Hepatocyte (in vitro differentiated cells): ENCODE measurements at places on chromosomes 7 and 10.

- no peaks in the 10 kb centered on the region for H3K36me3 ChIP-seq
- no peak overlapping the region for H3K4me3 ChIP-seq
- peaks cover 21% of the 10 kb centered on the region for H3K4me1 ChIP-seq
- H3K27me3 ChIP-seq, result no peaks in the 10 kb centered on the region
Observed at GRCh38 chr10:127877699-127878098, 15.0 kb downstream of the CLRN3 start.

GRCh38 chr7:44277851-44278250, 47.5 kb downstream of the CAMK2B start:
- no peaks in the 10 kb centered on the region for H3K27me3 ChIP-seq
- no peak overlapping the region for H3K27ac ChIP-seq
- H3K4me1 ChIP-seq, result peaks cover 3% of the 10 kb centered on the region

- DNase-seq, result no peak
- no peaks in the 10 kb centered on the region for H3K36me3 ChIP-seq
- peaks cover 25% of the 10 kb centered on the region for H3K27me3 ChIP-seq
- H3K27ac ChIP-seq, result no peak overlapping the region
- H3K4me3 ChIP-seq, result peak overlapping the region; percentile 75
Observed at GRCh38 chr7:82441669-82442478, 1.7 kb downstream of the CACNA2D1 start.

DNA sequence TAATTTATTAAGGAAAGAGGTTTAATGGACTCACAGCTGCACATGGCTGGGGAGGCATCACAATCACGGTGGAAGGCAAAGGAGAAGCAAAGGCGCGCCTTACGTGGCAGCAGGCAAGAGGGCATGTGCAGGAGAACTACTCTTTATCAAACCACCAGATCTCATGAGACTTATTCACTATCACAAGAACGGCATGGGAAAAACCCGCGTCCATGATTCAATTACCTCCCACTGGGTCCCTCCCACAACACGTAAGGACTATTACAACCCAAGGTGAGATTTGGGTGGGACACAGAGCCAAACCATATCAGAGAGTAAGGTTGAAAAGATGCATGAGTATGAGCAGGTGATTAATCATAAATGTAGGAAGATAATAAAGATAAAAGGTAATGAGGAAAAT, 3.2 kb upstream of the JCAD start:
- no peak for DNase-seq
- H3K36me3 ChIP-seq, result no peaks in the 10 kb centered on the region
- H3K4me1 ChIP-seq, result peaks cover 9% of the 10 kb centered on the region
- no peaks in the 10 kb centered on the region for H3K27me3 ChIP-seq

GRCh38 chr10:70573599-70574506, 28.7 kb downstream of the PRF1 start:
- no peaks in the 10 kb centered on the region for H3K27me3 ChIP-seq
- no peaks in the 10 kb centered on the region for H3K36me3 ChIP-seq
- no peak for DNase-seq
- H3K27ac ChIP-seq, result no peak overlapping the region

DNA sequence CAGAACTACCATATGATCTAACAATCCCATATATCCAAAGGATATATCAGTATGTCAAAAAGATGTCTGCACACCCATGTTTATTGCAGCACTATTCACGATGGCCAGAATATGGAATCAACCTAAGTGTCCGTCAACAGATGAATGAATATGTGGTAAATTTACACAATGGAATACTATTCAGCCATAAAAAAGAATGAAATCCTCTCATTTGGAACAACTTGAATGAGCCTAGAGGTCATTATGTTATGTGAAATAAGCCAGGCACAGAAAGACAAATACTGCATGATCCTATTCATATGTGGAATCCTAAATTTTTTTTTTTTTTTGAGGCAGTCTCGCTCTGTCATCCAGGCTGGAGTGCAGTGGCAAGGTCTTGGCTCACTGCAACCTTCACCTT, 6.3 kb upstream of the CFAP70 start:
- H3K27me3 ChIP-seq, result no peaks in the 10 kb centered on the region
- DNase-seq, result no peak
- no peaks in the 10 kb centered on the region for H3K36me3 ChIP-seq
- H3K4me1 ChIP-seq, result no peaks in the 10 kb centered on the region
- no peak overlapping the region for H3K4me3 ChIP-seq

GRCh38 chr7:4132221-4132620, 549.9 kb upstream of the FOXK1 start:
- no peaks in the 10 kb centered on the region for H3K27me3 ChIP-seq
- H3K4me1 ChIP-seq, result peaks cover 20% of the 10 kb centered on the region
- H3K36me3 ChIP-seq, result no peaks in the 10 kb centered on the region
- no peak for DNase-seq

- no peak overlapping the region for H3K4me3 ChIP-seq
- H3K36me3 ChIP-seq, result no peaks in the 10 kb centered on the region
- H3K4me1 ChIP-seq, result no peaks in the 10 kb centered on the region
- H3K27ac ChIP-seq, result no peak overlapping the region
Observed at GRCh38 chr7:151623766-151624165, 104.1 kb upstream of the RHEB start.

GRCh38 chr10:61452655-61453641, at the start of gene TMEM26:
Gene TMEM26 (minus strand): TSS chr10:61453381. CDS start chr10:61453081, 300 bp downstream.
- no peak within 1 kb of the TSS for H3K27ac ChIP-seq
- H3K27me3 ChIP-seq, result peaks cover 42% of the 10 kb centered on the region
- DNase-seq, result peak; percentile 60
- H3K4me3 ChIP-seq, result peak within 1 kb of the TSS; percentile 70

GRCh38 chr10:28250782-28251181, 52.1 kb downstream of the MPP7 start:
- H3K27me3 ChIP-seq, result no peaks in the 10 kb centered on the region
- peak; percentile 20 for DNase-seq
- H3K4me1 ChIP-seq, result no peaks in the 10 kb centered on the region
- no peak overlapping the region for H3K4me3 ChIP-seq

- no peaks in the 10 kb centered on the region for H3K36me3 ChIP-seq
- no peak overlapping the region for H3K27ac ChIP-seq
- H3K4me1 ChIP-seq, result peaks cover 6% of the 10 kb centered on the region
Observed at GRCh38 chr10:5482016-5482415, 17.4 kb downstream of the CALML5 start.

GRCh38 chr10:88292185-88292514, 291.0 kb downstream of the RNLS start:
- H3K4me1 ChIP-seq, result no peaks in the 10 kb centered on the region
- H3K27ac ChIP-seq, result no peak overlapping the region
- no peak for DNase-seq
- H3K27me3 ChIP-seq, result no peaks in the 10 kb centered on the region
- no peaks in the 10 kb centered on the region for H3K36me3 ChIP-seq

GRCh38 chr10:87771871-87772500, 46.0 kb downstream of the ATAD1 start:
- H3K4me1 ChIP-seq, result no peaks in the 10 kb centered on the region
- no peak overlapping the region for H3K27ac ChIP-seq
- DNase-seq, result peak; percentile 21
- H3K36me3 ChIP-seq, result no peaks in the 10 kb centered on the region
- no peak overlapping the region for H3K4me3 ChIP-seq

DNA sequence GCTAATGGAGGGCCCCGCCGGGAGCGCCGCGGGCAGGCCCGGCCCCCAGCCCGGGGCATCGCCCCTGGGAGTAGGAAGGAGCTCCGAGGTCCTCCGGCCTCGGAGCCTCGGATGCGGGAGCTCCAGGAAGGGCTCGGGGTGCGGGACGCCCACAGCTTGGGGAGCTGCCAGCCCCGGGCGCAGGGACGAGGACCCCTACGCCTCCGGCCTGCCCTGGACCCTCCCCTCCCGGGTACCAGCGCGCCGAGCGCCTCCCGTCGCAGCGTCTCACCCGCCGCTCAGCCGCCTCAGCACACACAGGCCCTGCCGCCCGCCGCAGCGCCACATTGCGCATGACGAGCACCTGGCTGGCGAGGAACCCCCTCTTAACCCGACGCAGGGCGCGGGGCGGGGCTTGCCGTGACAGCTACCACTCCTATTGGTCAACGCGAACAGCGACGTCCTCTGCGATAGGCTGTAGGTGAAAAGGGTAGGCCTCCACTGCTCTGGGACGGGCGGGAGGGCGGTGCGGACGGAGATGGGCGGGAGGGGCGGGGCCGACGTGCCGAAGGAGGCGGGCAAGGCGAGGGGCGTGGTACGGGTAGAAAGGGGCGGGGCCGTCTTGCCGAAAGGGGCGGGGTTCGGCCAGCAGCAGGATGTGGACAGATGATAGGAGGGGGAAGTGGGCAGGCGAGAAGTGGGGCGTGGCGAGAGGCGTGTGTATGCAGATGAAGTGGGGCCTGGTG, at the start of gene PITRM1:
PITRM1 (minus strand) TSS at position 337 of the 725 bp plus-strand sequence; CDS start at position 327, 10 bp downstream.
- H3K27me3 ChIP-seq, result no peaks in the 10 kb centered on the region
- peak; percentile 100 for DNase-seq
- no peaks in the 10 kb centered on the region for H3K4me1 ChIP-seq

GRCh38 chr7:112798274-112799159, 8.3 kb upstream of the TMEM168 start:
- no peaks in the 10 kb centered on the region for H3K4me1 ChIP-seq
- no peaks in the 10 kb centered on the region for H3K36me3 ChIP-seq
- peak overlapping the region; percentile 48 for H3K27ac ChIP-seq
- no peak overlapping the region for H3K4me3 ChIP-seq
- no peak for DNase-seq
- H3K27me3 ChIP-seq, result no peaks in the 10 kb centered on the region

DNA sequence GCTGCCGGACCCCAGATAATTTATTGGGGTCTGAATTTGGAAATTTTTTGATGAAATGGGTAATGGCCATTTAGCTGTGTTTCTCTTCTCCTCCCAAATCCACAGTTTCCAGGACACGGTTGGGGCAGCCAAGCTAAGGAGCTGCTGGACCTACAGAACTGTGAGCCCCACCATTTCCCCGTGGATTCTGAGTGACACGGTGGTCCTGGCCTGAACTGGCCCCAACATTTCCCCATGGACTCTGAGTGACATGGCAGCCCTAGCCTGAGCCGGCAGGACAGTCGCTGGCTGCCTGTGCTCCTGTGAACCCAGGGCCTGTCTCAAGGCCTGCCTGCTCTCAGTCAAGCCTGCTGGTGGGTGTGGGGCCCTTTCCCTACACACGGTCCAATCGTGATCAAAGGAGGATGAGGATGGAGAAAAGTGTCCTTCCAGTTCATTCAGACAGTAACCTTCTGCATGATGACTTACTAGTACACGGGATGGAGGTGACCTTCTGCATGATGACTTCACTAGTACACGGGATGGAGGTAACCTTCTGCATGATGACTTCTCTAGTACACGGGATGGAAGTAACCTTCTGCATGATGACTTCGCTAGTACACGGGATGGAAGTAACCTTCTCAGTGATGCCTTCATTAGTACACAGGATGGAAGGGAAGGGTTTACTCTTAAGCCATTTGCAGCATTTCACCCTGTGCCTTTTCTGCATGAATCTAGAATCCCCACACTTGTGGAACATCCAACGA, 359.9 kb downstream of the GLRX3 start:
- H3K4me1 ChIP-seq, result peaks cover 11% of the 10 kb centered on the region
- H3K4me3 ChIP-seq, result no peak overlapping the region
- H3K27me3 ChIP-seq, result no peaks in the 10 kb centered on the region

DNA sequence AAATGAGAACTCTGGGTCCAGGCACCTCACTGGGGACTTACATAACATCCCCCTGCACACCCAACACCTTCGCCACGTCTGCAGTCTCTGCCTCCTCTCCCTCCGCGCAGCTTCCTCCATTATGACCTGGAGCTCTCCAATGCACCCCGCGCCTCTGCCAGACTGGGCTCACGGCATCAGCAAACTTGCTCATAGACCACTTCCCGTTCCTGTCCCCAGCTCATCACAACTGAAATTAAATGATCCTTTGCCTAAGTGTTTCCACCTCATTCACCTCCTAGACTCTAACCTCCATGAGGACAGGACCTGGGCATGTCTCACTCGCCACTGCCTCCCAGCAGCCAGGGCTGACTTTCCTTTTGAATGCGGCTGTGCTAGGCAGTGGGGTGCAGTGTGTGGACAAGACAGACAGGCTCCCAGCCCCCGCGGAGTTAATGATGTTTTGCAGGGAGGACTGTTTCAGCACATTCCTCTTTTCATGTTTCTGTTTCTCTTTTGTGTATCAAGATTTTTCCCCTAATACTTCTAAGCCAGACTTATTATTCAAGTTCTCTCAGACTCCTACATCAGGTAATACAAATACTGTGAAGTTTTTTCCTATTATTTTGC, 18.8 kb downstream of the CHST15 start:
- no peak overlapping the region for H3K4me3 ChIP-seq
- H3K27me3 ChIP-seq, result no peaks in the 10 kb centered on the region
- H3K27ac ChIP-seq, result no peak overlapping the region
- no peaks in the 10 kb centered on the region for H3K36me3 ChIP-seq
- peaks cover 9% of the 10 kb centered on the region for H3K4me1 ChIP-seq

DNA sequence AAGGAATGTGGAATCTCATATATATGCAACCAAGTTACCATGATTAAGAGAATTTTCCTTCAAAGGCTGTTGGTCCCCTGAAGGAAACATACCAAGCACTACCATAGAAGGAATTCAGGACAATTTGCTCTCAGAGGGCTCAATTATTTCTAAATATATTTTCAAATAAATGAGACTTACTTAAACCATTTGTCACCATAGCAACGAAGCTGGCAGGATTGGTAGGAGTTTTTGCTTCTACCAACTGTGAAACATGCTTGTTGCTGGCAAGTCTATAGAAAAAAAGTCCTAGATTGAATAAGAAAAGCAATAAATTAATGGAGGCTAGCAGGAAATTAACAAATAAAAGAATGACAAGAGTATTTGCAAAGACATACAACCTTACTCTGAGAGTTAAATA, 156.9 kb upstream of the NPSR1 start:
- no peaks in the 10 kb centered on the region for H3K27me3 ChIP-seq
- no peak for DNase-seq
- H3K36me3 ChIP-seq, result no peaks in the 10 kb centered on the region
- H3K27ac ChIP-seq, result no peak overlapping the region
- H3K4me3 ChIP-seq, result no peak overlapping the region

DNA sequence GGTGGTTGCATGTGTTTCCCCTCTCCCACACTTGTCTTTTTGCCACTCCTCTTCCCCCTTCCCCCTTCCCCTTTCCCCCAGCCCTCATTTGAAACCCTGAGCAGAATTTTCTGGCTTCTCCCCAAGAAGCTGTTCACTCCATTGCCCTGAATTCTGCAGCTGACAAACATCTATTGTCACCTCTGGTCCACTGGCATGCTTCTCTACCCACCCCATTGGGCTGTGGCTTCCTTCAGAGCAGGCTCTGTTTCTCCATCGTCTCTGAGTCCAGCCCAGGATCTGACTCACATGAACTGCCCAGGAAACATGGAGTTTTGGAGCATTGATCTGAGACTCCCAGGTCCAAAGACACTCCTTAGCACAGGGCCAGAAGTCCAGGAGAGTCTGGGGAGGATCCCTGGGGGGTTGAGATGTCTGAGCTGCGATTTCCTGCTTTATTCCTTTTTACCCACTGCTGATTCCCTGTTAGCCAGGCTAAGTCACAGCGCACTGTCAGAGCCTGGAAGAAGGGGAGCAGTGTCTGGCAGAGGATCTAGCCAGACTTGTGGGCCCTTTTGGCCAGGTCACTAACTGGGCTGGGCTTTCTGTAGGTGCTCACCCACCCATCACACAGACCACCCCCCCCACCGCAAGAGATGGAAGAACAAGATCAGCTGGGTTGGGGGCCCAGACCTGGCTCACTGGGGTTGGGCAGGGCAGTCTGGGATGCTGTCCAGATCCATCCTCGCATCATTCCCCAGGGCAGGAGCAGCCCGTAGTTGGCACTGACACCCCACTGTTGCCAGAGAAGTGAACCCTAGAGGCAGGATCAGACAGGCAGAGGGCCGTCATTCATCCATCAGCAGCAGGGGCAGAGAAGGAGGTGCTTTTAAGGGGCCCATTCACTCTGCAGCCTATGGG, 3.5 kb downstream of the CHAT start:
- H3K36me3 ChIP-seq, result no peaks in the 10 kb centered on the region
- no peak overlapping the region for H3K4me3 ChIP-seq
- H3K4me1 ChIP-seq, result no peaks in the 10 kb centered on the region
- H3K27ac ChIP-seq, result no peak overlapping the region
- peaks cover 74% of the 10 kb centered on the region for H3K27me3 ChIP-seq

- no peaks in the 10 kb centered on the region for H3K36me3 ChIP-seq
- no peaks in the 10 kb centered on the region for H3K27me3 ChIP-seq
- peak overlapping the region; percentile 66 for H3K27ac ChIP-seq
- DNase-seq, result peak; percentile 88
- H3K4me1 ChIP-seq, result peaks cover 17% of the 10 kb centered on the region
Observed at GRCh38 chr10:133261726-133262325, 14.8 kb downstream of the ADAM8 start.
